ENCODE measurements at places on chromosomes 12 and 14.

DNA sequence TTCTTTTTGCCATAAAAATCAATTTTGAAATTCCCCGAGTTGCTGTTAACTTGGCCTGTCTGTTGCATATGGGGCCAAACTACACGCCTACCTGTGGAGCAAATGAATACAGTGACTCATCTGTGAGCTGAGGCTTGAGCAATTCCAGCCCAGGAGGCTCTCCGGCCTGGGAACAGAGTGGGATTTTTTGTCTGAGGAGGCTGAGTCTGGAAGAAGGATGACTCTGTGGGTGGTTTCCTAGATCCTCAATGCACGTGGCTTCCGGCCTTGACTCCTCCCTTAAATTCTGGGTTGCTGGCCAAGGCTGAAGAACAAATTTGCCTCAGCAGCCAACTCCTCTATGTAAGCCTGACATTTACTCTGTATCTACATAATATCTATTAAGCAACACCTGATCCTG is 124.1 kb downstream of the SSPN start:
- DNase-seq, result peak; percentile 93

- DNase-seq, result no peak
Observed at GRCh38 chr14:95948558-95948981, 71.9 kb downstream of the TUNAR start.

- no peak for DNase-seq
Observed at GRCh38 chr14:68627868-68628604, 164.8 kb downstream of the ZFP36L1 start.

GRCh38 chr12:64745980-64746379 is 13.2 kb downstream of the GNS start:
- DNase-seq, result no peak

- DNase-seq, result no peak
Observed at GRCh38 chr12:110084314-110085015, 36.1 kb upstream of the C12orf76 start.

DNA sequence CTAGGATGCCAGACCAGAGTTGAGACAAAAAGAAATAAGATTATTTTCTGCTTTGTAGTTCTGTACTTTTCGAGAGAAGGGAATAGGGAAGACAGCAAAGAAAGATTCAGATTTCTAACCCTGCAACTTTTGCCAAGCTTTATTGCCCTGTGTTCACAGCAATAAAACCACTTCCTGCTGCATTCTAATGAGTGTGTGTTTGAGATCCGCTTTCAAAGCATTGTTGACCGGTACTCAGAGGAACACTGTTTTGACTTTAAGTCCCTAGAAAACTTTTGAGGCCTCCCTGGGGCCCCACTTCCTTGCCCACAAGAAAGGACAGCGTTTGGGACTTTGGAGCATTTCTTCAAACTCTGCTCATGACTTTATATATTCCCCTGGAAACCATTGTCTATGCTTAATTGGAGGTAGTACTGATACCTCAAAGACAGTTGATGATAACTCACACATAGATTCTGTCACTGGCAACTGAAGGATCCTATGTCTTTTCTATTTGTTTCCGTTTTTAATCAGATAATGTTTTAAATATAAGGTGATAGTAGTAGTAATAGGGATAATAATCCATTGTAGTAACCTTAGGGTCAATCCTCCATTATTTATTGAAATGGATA is 1.3 kb downstream of the RNASE6 start:
- no peak for DNase-seq

DNA sequence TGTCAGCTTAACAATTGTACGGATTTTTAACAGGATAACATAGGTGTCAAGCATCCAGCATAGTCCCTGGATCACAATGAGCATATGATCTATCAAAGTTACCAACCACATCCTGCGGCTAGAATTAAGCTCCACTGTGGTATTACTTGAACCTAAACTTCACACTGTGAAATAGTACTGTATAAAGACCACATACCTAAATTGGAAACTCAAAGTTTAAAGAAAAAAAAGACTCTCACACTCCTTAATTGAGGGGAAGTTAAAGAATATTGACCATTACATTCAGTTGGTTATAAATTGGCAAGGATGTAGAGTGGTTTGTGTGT is 133.0 kb upstream of the PZP start:
- no peak for DNase-seq

- no peak for DNase-seq
Observed at GRCh38 chr12:14075797-14076393, 94.5 kb upstream of the GRIN2B start.

DNA sequence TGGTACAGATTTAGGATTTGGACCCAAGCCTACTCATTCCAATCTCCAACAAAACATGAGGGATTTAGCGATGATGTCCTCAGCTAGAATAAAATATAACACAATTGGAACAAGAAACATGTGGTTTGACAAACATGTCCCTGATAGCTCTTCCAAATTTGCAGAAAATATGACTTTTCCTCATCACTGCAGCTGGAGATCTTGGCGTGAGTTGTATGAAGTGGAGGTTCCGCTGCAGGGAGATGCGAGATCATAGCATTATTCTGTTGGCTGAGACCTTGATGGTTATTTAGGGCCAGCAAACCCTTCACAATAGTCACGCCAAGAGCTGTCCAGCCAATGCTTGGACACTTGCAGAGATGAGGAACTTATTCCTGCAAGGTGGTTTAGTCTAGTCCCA is 413.4 kb upstream of the TBX3 start:
- no peak for DNase-seq

DNA sequence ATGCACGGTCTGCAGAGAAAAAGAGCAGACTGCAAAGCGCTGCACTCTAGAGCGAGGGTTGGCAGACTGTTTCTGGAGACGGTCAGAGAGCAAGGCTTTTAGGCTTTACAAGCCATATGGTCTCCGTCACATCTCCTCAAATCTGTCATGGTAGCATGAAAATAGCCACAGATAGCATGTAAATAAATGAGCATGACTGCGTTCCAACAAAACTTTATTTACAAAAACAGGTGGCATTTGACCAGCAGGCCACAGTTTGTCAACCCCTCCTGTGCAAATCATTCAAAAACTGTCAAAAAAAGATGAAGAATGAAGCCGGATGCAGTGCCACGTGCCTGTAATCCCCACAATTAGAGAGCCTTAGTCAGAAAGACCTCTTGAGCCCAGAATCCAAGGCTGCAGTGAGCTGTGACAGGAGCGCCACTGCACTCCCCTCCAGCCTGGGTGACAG is 18.9 kb downstream of the SYNE3 start:
- DNase-seq, result no peak

DNA sequence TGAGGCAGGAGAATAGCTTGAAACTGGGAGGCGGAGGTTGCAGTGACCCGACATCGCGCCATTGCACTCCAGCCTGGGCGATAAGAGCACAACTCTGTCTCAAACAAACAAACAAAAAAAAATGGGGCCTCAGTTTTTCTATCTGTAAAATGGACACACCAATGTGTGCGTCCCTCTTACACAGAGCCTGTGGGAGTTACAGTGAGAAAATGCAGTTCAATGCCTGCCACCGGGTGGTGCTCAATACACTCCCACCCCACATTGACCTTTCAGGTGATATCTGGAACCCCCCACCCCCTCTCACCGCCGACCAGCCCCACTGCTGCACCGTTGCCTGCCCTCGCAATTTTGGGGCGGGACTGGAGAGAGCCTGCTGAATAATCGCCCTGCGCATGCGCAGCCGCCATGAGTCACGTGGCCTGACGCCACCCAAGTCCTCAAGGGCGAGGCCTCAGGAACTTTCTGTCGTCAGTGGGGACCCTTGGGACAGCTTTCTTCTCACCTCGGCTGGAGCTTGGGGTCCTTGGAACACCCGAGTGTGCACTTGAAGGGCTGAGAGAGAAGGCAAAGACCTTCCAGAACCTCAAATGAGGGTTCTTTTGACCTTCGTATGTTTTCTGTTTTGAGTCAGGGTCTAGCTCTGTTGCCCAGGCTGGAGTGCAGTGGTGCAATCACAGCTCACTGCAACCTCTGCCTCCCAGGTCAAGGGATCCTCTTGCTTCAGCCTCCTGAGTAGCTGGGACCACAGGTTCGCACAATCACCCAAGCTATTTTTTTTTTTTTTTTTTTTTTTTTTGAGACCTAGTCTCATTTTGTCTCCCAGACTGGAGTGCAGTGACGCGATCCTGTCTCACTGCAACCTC is 14.6 kb upstream of the CABP1 start:
- DNase-seq, result no peak

DNA sequence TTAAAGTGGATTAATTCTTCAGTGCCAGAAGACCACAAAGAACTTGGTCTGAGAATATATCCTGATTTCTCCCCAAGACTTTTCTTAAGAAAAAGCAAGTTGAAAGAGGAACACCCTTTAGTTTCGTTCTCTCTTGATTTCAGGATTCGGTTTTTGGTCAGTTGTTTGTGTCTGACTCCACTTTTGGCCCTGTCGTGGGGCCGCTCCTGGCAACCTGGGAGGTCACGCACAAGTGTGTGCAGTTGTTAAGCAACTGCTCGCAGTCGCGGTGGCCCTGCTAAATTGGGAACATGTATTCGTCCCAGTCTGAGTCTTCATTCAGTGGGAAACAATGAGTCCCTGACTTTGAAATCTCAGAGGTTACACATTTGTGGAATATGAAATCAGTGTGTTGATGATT is 68.7 kb downstream of the RGS6 start:
- no peak for DNase-seq

DNA sequence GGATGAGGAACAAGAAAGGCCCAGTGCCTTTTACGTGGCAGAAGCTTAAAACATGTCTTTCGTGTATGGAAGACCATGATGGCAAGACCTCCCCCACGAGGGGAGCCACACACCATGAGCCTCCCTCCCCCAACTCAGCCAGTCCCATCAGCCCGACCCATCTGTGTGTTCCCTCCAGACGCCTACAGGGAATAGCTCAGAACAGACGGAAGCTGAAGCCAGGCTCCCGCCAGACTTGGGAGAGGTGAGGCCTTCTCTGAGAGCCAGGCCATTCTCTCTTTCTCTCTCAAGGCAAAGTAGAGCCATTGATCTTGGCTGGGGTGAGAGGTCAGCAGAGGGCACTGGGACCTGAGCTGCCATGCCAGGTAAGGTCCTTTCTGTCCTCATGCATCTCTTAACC is 9.5 kb downstream of the REM2 start:
- no peak for DNase-seq

- DNase-seq, result peak; percentile 29
Observed at GRCh38 chr14:76867516-76868453, 41.6 kb downstream of the LRRC74A start.

DNA sequence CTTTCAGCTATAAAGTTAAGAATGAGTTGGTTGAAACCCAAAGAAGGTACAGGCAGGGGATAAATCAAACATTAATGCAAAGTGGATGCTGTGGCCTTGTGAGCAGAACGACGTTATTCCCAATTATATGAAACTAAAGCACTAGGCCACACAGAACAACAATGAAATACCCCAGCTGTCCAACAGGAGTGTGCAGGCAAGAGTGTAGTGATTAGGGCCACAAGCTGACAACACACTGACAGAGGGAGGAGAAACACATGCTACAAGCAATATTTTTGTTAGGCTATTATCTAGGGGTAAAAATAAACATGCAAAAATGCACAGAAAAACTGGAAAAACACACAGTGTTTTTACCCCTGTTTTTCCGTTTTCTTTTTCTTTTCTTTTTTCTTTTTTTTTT is 15.0 kb downstream of the MAP3K9 start:
- no peak for DNase-seq

DNA sequence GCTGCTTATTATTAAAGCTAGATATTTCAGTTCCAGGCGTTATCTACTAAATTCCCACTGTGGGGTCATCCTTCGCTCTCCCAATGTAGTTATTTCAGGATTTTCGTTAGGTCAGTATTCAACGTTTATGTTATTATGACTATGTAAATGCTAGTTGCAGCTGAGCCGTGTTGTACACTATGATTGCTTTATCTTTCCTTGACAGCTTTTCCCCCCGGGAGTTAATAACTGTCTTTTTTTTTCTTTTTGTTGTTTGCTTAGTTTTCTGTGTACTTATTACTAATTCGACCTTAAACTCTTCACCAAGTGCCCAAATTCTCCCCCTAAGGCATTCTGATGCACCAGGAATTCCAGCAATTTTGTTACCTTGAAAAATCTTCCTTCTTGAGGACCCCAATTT is 48.5 kb downstream of the SUDS3 start:
- no peak for DNase-seq

DNA sequence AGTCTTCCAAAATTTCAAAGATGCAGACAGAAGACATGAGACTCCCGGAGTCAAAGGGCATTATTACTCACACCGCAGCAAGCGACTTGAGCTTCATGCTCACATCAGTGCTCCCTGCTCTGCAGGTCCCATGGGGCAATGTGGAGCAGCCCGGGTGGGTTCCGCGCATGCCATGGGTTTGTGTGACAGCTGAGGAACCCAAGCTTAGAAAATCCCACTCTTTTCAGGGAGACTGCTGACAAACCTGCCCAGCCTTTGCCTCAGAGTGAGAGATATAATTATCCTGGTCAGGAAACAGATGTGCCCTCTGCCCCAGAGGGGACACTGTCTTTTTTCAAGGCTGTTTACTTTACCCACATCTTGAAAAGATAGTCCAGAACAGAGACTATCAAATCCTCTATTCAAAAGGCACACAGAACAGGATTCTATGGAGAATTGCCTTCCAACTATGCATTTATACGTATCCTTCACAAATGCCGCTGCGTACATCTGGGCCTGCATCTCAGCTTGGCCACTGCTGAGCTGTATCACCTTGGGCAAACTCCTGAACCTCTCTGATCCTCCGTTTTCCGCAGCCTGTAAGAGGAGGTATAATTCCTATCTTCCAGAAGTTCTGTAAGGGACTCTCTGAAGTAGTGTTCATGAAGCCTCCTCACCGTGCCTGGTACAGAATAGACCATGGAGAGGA is 16.0 kb downstream of the C14orf132 start:
- DNase-seq, result no peak

- no peak for DNase-seq
Observed at GRCh38 chr14:103707329-103708263, 7.7 kb downstream of the XRCC3 start.

DNA sequence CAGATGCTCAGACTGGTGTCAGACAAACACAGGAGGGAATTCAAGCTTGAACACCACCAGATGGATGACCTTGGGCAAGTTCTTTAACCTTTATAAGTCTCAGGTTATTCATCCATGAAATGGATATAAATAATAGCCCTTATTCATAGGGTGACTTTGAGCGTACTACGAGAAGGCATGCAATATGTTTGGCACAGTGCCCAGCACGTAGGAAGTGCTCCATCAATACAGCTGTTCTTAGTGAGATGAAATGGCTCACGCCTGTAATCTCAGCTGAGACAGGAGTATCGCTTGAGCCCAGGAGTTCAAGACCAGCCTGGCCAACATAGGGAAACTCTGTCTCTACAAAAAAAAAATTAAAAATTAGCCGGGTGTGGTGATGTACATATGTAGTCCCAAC is 84.8 kb upstream of the FICD start:
- DNase-seq, result peak; percentile 57

DNA sequence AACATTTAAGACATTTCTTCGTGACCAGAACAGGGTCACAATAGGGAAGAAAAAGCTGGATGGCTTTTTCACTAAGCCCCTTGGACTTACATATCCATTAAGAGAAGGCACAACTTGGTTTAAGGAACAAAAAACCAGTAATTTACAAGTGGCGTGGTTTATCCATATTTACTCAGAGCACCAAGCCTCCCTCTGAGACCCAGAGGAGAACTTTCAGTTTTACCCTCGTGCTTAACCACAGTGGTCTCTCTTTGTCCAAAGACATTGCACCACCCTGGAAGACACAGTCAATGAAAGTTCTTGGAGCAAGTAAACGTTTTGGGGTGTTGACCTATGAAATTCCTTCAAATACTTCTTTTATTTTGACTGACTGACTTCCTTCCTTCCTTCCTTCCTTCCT is 52.5 kb downstream of the SSPN start:
- no peak for DNase-seq

All from Daoy (cell line).